ENCODE measurements at places on chromosomes 7 and 10.

DNA sequence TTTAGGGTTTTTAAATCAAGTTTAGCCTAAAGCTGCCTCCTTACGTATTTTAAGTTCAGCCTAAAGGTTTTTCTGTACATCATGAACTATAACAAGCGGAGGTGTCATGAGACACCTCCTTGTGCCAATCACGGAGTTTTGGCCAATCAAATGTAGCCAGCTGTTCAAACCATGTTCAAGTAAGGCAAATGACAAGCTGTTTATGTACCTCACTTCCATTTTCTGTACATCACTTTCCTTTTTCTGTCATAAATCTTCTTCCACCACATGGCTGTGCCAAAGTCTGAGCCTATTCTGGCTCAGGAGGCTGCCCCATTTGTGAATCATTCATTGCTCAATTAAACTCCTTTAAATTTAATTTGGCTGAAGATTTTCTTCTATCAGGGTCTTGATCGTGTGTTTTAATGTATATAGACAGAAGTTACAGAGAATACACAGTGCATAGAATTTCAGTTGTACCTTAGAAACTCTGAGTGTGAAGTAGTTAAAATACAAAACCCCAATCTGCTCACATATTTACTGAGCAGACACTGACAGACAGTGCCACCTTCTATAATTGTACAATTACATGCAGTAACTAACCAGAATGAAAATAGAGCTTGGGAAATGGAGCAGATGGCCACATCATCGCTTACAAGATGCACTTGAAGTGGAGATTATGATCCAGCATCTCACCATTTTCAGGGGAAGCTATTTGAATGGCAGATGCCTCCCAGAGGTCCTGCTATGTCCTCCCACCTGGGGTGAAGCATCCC lies 76.9 kb upstream of the LANCL2 start:
- no peak for DNase-seq

- DNase-seq: peak; percentile 63
These were observed 147.8 kb downstream of the ADAM12 start for GRCh38 chr10:126240483-126240882.

DNA sequence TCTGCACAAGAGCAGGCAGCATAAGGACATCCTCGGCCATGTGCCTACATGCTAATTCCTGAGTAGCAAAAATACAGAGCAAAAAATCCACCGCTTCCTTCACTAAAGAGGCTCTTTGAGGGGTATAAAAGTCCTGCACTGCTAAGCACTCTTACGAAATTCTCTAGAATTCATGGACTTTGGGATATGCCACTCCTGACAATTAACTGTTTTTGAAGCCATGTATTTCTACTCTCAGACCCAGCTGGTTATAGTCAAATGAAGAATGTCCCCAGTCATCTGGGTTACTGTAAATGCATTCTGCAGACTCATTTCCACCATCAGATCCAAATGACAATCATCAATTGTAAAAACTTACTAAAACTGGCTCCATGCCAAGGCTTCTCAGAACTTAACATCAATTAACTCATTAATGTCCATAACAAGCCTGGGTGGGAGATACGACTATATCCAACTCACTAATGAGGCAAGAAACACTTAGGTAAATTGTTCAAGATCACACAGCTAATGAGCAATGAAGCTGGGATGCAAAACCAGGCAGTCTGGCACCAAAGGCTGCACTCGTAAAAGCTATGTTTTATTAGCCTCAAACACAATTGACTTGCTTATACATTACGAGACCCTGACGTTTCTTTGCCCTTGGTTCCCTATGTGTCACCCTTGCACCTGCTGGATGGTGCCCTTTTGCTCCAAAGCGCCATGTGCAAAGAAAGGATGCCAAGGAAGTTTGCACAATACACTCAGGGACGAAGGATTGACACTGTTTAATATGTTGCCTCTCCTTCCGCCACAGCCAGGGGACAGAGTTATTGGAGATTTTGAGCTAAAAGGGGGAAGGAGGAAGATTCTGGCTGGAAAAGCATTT lies 250.4 kb downstream of the ELMO1 start:
- no peak for DNase-seq

DNA sequence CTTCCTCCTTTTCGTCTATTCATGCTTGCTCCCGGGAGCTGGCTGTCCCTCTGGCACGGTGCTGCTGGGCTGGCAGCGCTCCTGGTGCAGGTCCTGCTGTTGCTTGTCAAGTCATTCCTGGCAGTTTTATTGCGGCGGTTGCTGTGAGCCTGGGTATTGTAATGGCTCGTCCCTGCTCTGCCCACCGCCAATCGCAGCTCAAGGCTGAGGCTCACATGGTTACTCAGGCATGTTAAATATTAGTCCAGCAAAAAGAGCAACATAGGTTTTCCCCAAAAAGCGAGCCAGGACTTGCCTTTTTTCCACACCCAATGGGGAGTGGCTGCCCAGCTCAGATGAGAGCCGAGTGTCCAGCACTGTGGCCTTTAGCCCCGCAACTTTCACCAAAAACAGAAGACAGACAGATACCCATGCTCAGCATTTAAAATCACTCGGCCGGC lies 492.9 kb upstream of the FOXK1 start:
- no peak for DNase-seq

- DNase-seq: no peak
These were observed 178.2 kb upstream of the NRG3 start for GRCh38 chr10:81696609-81697388.

DNA sequence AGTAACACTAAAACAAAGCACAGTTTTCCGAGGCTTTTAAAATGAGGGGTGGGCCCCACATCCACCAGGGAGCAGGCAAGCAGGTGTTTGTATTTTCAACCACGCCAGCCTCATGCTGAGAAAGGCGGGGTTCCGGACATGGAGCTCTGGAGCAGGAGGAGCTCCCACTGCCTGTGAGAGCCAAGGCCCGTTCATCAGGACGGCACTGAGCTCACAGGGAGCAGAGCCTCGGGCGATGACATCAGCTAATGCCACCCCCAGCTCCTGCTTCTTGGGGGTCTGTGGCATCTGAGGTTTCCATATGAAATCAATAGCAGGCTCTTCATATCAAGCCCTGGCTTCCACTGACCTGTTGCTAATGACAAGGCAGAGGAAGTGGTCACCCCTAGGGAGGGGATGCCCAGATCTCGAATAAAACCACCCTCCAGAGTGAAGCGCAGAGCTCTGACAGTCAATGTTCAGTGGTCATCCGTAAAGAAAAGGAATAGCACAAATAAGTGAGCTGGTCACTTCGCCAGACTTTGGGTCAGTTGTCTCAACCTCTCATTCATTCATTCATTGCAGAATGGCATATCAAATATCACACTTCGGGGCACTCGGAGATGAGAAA lies 89.1 kb downstream of the TNS3 start:
- DNase-seq: peak; percentile 90

DNA sequence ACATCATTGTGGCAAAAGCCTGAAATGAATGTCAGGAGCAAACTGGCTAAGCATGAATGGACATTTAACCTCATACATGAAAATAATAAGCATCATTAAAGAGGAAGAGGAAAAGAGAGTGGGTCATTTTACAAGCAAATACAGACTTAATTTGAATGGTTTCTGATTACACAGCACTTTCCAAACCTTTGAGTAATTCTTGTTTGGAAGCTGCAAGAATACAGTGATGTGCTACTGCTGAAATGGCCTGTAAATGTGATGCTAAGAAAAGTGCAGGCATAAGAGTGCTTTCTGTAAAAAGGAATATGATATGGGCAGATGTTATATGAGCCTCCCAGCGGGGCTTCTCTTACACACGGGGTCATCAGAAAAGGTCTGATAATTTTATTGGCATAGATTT lies 30.2 kb downstream of the TAS2R16 start:
- no peak for DNase-seq

GRCh38 chr7:149293946-149294633 lies 32.1 kb downstream of the ZNF783 start:
- DNase-seq: no peak

- DNase-seq: no peak
These were observed 283.5 kb upstream of the PPP2R2D start for GRCh38 chr10:131617113-131617858.

GRCh38 chr10:53997953-53998352 lies 803.1 kb downstream of the PCDH15 start:
- no peak for DNase-seq

DNA sequence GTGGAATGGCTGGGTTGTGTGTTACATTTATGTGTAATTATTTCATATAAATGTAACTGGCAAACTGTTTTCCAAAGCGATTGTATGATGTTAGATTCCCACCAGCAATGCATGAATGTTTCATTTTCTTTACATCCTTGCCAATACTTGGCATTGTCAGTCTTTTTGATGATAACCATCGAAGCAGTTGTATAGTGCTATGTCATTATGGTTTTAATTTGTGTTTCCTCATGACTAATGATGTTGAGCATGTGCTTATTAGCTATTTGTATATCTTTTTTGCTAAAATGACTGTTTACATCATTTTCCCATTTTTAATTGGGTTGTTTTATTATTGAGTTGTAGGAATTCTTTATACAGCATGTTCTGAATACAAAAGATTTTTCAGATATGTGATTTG lies 22.3 kb downstream of the AHCYL2 start:
- DNase-seq: no peak

GRCh38 chr7:71563276-71563675 lies 431.3 kb downstream of the GALNT17 start:
- no peak for DNase-seq

DNA sequence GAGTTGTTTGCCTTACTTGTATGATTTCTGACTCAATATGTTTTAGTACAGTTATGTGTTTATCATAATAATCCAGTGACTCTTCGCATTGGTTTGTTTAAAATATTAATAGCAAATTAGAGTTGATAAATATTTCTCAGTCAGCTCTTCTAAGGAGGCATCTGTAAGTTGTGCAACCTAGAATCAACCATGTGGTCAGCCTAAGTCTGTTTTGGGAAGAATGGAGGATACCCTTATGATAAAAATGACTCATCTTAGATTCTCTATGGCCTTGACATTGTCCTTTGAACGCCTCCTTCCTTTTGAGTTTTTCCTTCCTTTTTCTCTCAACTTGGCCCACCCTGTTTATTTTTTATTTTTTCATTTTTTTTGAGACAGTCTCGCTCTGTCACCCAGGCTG lies 18.8 kb downstream of the DNAJC9 start:
- no peak for DNase-seq

- DNase-seq: peak; percentile 73
These were observed 108.0 kb downstream of the GRK5 start for GRCh38 chr10:119315128-119316001.

- no peak for DNase-seq
These were observed 115.3 kb downstream of the HIBADH start for GRCh38 chr7:27547401-27547800.

All from NCI-H345 (cell line).